ENCODE measurements at places on chromosomes 2 and 18.

DNA sequence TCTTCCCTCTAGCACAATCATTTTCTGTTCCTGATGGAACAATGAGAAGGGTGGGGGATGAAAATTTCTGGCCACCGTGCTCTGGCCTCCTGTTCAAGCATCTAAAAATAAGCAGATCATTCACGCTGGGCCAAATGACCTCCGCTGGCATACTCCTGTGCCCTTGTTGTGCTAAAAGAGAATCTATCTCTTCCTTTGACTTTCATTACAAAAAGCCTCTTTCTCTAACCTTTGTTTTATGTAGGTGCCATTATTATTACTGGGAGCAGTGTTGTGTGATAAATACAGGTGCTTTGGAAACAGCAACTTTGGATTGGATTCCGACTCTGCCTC is 44.6 kb upstream of the B3GNT2 start:
- DNase-seq: no peak

DNA sequence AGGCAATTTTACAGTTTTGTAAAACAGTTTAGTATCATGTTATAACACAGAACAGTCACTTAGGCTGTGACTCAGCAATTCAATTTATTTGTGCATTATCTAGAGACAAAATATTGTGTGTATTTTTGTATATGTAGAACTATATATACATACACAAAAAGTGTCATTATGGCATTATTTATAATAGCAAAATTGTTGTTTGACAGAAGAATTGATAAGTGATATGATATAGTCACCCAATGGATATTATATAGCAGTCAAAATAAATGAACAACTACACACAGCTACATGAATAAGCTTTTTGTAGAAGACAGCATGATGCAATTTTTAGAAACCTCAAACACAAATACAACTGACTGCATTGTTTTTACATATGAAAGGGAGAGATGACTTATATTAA is 334.0 kb downstream of the TRIB2 start:
- no peak for DNase-seq

- DNase-seq: no peak
Measured at GRCh38 chr2:177711483-177712265, 319.1 kb downstream of the AGPS start.

- no peak for DNase-seq
Measured at GRCh38 chr2:84741182-84741822, 139.6 kb downstream of the TRABD2A start.

- DNase-seq: no peak
Measured at GRCh38 chr18:35019933-35020332, 21.3 kb upstream of the MAPRE2 start.

DNA sequence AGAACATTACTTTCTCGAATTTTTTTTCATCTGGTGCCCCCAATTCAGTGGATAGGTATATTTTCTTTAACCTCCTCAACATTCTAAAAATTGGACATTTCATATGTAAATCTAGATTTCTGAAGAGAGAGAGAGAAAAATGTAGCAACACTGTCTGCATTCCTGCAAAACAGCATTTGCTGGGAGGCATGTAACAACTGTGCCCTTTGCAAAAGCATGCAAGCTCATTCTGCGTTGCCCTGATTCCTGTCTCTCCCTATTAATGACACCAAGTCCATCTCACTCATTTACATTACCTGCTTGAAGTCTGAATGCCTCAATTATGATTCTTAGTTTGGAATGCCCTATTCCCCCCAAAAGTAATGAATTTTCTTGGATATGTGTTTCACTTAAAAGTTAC is 79.8 kb upstream of the BARD1 start:
- DNase-seq: no peak

GRCh38 chr2:135225781-135226180 is 173.7 kb downstream of the RAB3GAP1 start:
- DNase-seq: no peak

DNA sequence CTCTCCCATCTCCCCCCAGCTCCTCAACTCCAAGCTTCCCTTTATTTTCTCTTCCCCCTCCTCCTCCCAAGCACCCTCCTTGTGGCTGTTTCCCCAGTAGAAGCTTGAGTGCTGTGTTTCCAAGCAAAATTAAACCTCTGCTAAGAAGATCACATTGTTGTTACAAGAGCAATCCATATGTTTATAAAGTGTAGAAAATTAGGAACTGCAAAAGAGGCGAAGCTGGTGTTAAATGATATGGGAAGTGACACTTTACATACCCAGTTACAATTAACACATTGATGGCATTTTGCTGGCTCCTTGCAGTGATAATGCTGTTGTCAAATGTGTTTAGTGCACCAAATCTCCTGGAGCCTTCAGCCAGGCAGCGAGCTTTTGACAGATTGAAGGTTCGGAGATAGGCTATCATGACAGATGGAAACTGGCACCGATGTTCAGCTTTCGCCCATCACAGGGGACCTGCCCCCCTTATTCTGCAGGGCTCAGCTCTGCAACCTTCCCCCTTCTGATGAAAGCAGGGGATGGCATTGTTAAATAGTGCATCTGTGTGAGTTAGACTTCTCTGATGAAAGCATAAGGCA is 259.8 kb upstream of the ATP5MC3 start:
- no peak for DNase-seq

Data from hypothalamus (tissue), 51 donors.